AG04450 (cell line): ENCODE measurements at places on chromosomes 4 and X.

GRCh38 chr4:130178106-130178505 lies 1082.2 kb downstream of the C4orf33 start:
- no peak for DNase-seq

DNA sequence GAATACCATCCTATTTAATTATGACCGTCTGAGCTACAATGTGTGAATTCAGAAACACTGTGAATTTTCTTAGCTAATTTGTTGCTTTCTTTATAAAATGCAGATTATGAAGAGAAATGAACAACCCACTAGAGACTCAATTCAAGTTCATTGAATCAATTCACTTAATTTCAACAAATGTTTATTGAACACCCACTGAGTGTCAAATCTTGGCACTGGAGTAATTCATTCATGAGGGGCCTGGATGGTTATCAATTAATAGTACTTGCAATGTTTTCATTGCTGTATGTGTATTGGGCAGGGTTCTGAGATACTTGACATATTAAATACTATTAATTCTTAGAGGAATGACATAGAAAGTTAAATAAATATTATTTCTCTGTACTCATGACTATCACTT lies 789.4 kb downstream of the STPG2 start:
- no peak for DNase-seq

GRCh38 chrX:53732797-53733196 lies 46.3 kb upstream of the HUWE1 start:
- no peak for DNase-seq

GRCh38 chrX:87515836-87516235 lies 1.8 kb upstream of the KLHL4 start:
- DNase-seq: no peak
